Brain (organoid and tissue), 16 donors: ENCODE measurements at places on chromosomes 13 and 19.

- peak; percentile 58 for DNase-seq
Measured at GRCh38 chr19:3034656-3035541, 5.8 kb upstream of the TLE2 start.

DNA sequence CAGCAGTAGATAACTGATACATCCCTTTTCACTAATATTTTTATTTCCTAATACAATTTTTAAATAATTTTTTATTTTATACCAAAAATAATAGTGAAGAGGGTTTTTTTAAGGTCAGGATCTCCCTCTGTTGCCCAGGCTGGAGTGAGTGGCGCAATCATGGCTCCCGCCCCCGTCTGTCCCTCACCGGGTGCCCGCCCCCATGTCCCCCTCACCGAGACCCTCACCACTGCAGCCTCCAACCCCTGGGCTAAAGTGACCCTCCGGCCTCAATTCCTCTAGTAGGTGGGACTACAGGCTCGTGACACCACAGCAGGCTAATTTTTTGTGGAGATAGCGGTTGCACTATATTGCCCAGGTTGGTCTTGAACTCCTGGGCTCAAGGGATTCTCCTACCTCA is 17.8 kb upstream of the ZNF846 start:
- no peak for DNase-seq

- no peak for DNase-seq
Measured at GRCh38 chr13:47112205-47112902, 215.5 kb upstream of the HTR2A start.

- DNase-seq: no peak
Measured at GRCh38 chr13:38848360-38848759, 142.3 kb downstream of the STOML3 start.

- DNase-seq: no peak
Measured at GRCh38 chr19:1811472-1811894, 593 bp downstream of the ATP8B3 start.

DNA sequence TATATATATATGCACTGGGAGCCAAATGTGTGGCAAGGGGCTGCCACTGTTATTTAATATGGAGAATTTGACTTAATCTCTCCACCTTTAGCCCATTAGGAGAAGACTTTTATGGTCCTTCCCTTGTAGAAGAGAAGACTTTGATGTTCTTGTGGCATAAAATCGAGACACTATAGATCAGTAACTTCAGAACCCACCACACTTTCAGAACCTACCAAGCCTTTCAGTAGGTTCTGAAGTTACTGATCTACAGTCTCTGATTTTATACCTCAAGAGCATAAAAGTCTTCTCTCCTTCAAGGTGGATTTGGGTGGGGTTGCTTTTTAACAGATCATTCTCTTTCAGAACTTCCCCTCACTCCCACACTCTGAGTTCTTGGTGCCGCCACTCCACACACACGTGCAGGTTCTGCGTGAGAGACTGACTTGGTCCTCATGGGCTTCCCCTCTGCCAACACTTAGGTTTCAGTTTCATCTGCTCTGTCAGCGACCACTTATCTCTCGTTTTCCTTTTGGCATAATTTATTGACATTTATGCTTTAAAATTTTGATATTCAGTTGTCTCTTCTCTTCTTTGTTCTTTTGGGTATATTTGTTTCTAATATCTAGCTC is 213.4 kb upstream of the PCDH17 start:
- DNase-seq: no peak

DNA sequence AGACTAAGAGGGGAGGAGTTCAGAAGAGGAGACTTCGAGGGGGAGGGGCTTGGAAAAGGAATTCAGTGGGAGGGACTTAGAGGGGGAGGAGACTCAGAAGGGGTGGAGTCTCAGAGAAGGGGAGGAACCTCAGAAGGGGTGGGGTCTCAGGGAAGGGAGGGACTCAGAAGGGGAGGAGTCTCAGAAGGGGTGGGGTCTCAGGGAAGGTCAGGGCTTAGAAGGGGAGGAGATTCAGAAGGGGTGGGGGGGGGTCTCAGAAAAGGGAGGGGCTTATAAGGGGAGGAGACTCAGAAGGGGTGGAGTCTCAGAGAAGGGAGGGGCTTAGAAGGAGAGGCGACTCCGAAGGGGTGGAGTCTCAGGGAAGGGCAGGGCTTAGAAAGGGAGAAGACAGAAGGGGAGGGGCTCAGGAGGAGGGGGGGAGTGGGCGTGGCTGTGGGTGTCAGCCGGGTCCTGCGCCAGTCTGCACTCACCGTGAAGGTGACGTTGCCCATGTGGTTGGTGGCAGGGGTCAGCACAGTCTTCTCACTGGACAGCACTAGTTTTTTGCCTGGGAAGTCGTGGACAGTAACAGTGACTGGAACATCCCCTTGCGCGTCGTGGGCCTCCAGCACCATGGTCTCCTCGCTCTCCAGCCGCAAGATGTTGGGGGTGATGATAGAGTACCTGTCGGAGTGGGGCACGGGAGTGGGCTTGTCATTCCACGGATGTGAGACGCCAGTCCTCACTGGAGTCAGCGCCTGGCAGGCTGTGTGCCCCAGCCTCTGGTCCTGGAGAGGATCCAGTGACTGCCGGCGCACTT is 1.5 kb downstream of the C3 start:
- DNase-seq: no peak

- no peak for DNase-seq
Measured at GRCh38 chr13:114325729-114326128, 11.4 kb downstream of the CHAMP1 start.

DNA sequence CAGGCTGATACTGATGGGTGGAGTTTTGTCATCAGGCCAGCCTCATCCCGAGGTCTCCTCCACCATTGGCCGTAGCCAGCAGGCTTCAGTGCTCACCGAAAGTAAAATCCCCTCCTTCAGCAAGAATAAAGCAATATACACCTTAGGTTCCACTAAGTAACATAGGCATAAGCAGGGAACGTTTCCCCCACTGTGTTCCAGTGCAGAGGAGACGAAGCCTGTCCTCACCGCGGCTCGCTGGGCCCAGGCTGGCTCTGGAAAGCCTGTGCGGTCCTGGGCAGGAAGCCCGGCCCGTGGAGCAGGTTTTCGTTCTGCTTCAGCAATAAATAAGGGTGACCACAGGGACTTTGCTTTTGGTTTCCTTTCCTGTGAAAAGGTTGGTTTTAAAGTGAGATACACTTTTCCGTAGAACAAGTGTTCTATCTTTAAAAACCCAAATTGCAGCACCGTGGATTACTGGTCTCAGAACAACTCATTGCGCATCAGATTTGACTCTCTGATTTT is 16.3 kb upstream of the TEX29 start:
- DNase-seq: no peak

DNA sequence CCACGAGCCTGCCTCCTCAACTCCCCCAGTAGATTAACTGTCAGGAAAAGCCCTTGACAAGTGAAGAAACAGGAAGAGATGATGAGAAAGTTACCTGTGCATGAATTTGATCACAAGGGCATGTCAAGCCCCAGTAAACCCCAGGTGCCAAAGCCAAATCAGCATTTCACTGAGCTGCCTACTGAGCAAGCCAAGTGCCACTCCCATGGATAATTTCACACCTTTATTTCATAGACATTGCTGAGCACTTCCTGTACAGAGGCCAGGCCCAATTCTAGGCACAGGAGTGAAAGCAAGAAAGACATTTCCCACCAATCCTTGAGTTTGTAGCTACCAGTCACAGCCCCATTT is 2.4 kb downstream of the GADD45GIP1 start:
- DNase-seq: no peak

GRCh38 chr13:94435604-94436226 is 43.8 kb downstream of the DCT start:
- peak; percentile 82 for DNase-seq

DNA sequence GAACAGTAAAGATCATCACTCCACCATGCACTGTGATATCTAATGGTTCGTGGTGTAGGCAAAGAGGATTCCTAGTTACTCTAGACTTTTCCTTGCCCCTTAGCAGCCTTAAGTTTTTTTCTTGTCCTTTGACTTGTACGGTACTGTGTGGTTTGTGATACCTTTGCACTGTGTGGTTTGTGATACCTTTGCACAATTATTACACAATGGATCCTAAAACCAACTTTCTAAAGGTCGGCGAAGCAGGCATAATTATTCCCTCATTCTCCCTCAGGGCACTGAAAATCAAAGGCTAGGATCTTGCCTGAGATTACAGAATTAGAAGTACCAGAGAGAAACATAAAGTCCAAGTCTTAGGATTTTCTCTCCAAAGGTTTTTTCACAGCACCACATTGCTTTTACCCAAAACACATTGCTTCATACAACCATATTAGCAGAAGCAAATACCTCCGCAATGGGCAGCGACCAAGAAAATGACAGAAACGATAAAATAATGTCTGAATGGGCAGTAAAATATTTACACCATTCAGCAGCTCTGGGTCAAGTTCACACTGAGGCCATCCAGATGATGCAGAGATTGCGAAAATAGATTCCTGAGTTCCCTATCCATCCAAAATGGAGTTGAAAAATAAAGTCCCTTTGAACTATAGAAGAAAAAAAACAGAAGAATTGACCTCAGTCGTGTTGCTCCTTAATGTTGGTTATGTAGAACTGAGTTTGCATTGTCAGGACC is 106.4 kb downstream of the FGF14 start:
- DNase-seq: no peak

GRCh38 chr19:35975608-35976214 is 19.3 kb upstream of the SDHAF1 start:
- no peak for DNase-seq

DNA sequence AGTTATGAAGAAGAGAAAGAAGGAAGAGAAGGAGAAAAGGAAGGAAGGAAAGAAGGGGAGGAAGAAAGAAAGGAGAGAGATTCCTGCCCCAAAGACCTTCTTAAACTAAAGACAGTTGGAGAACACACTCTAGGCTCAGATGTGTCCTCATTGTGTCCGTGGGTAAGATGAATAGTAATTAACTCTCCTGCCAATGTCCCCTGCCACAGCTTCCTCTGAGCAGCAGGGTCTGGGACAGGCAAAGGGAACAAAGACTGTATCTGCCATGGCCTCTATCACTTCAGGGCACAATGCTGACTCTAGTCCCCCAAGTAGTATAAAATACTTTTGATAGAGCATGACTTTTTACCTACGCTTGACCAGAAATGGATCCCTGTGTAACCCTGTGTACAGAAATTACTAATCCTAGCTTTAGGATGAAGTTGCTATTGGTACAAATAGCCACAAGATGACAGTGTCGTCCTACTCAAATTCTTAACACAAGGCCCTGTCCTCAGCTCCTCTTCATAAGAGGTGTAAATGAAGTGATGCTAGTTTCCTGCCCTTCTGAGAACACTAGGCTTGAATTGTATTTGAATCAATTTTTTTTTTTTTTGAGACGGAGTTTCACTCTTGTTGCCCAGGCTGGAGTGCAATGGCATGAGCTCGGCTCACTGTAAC is 186.2 kb upstream of the GPR12 start:
- DNase-seq: peak; percentile 55
